ENCODE measurements at places on chromosomes 2 and 18. TPM values are rescaled to one million over a fixed set of nuclear protein-coding genes. Genes with fewer than 3 reads are reported as not detected.

DNA sequence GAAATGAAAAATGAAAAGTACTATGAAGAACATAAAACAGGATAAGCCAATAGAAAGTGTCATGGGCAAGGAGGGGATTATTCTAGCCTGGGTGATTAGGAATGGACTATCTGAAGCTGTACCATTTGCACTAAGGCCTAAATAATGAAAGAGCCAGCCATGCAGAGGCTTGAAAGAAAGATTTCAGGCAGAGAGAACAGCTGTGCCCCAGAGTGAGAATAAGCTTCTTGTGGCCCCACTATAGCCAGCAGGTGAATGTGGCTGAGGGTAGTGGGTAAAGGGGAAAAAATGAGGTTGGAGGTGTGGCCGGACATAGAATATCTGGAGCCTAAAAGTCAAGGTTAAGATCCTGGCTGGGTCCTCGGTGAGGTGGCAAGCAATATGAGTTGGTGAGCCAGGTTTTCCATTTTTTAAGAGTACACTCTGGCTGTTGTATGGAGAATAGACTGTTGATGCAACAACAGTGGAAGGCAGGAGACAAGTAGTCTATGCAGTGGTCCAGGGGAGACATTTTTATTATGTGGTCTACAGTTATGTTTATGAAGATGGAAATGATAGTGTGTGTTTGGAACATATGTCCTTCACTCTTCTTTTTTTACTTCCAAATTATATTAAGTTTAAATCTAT is 135.2 kb upstream of the SETBP1 start:
- DNase-seq = no peak

Gene G6PC2
- total RNA-seq = not detected

DNA sequence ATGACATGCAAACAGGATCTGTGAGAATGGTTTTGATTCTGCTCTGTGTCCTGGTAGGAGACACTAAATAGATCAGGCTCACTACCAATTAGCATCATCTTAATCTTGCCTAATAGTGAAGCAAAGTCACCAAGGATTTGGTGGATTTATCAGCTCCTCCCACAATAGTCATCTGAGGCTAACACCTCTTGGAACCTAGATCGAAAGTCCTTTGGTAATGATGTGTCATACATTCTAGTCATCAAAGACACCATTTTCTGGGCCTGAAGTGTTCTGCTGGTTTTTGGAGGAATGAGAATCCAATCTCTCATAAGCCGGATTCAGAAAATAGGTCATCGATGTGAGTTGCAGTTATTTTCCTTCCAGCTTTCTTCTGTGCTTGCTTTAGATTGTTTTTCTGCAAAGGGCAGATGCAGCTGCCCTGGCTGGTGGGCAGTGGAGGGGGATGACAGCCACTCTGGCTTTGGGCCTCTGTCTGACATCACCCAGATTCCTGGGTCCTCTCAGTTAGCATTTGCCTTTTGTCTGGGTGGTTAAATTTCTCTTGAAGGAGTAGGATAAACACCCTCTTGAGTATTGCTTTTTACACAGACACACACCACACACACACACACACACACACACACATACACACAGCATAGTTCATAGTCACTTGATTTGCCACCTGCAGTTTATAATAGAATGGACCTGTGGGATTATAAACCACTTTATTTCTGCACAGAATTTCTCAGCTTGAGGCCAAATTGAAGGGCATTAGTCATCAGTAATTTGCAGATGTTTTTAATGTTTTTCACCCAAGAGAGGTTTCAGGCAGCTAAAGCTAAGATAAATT is at the start of gene MYO3B:
TSS of gene MYO3B (plus strand) at position 198 of the 832 bp plus-strand sequence. CDS start at position 339, 141 bp downstream.
- DNase-seq = no peak

- DNase-seq = no peak
These were observed 84.8 kb upstream of the TCF4 start for GRCh38 chr18:55672574-55673361.
